ENCODE measurements at places on chromosomes 2 and 18.

DNA sequence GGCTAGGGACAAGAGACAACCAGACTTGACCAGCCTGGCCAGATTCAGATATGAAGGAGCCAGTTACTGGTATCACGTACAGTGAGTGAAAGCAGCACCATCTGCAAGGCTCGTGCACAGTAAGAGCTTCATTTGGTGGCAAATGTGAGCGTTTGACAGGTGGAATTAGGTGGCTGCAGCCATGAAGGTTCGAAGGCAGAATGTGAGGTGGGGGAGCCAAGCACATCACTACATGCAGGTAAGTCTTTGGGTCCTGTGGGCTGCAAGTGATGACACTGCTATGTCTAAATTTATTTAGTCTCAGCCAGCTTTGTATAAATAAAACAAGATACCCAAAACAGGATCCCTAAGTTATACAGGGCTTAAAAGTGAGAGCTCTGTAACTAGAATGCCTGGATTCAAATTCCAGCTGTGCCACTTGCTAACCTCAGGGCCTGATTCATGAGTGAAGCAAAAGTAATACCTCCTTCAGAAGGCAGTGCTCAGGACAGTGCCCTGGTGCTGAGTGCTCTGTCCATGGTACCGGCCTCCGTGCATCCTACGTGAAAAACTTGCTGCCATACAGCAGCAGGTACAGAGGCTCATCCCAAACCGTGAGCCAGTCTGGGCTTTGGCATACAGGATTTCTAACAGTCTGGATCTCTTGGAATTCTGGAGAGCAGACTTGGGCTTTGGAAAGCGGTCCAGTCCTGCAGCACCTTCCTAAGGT lies 18.6 kb downstream of the DDX18 start:
- DNase-seq: peak; percentile 74

- peak; percentile 75 for DNase-seq
These were observed 2.1 kb upstream of the TRIB2 start for GRCh38 chr2:12714391-12715221.

DNA sequence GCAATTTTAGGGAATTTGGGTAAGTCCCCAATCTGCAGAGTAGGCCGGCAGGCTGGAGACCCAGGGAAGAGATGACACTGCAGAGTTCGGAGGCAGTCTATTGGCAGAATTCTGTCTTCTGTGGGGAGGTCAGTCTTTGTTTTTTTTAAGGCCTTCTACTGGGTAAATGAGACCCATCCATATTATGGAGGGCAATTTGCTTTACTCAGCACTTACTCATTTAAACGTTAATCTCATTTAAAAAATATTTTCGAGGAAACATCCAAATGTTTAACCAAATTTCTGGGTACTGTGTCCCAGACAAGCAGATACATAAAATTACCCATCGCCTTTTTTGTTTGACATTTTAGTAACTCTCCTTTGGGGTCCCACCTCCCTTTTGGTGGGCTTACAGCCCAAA lies 139.5 kb downstream of the IRS1 start:
- DNase-seq: no peak

DNA sequence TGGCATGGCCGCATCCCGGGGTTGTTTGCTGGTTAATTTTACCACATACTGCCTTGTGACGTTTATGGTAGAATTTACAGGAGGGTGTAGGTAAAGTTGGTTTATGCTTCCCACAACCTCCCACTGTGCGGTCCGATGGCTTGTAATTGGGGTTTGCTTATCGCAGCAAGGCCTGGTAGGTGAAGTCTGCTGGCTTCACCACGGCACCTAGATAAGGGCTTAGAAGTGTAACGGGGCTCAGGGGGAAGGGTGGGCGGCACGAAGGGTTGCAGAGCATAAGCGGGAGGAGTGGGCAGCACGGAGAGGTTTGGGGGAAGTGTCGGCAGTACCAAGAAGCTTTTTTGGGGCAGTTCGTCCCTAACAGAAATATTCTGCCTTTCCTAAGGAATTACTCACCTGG lies 39.0 kb upstream of the TMEM131 start:
- DNase-seq: no peak

- peak; percentile 23 for DNase-seq
These were observed 14.7 kb downstream of the RRM2 start for GRCh38 chr2:10137053-10137843.

DNA sequence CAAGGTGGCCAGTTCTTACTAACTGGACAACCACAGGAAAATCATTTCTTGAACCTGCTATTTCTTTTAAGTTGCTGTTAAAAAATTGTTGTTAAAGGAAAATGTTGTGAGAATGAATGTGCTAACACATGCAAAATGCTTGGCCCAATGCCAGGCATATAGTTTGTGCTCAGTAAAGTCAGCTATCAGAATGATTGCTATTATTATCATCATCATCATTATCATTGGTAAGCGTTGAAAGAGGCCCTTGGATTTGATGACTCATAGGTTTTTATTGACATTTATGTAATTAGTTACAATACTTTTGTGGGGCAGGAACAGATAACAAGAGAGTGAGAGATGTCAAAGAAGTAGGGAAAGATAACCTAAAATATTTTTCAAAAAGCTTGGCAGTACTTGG lies 394.2 kb upstream of the ZEB2 start:
- DNase-seq: no peak

- DNase-seq: no peak
These were observed 207.1 kb downstream of the KCNS3 start for GRCh38 chr2:18085593-18085992.

DNA sequence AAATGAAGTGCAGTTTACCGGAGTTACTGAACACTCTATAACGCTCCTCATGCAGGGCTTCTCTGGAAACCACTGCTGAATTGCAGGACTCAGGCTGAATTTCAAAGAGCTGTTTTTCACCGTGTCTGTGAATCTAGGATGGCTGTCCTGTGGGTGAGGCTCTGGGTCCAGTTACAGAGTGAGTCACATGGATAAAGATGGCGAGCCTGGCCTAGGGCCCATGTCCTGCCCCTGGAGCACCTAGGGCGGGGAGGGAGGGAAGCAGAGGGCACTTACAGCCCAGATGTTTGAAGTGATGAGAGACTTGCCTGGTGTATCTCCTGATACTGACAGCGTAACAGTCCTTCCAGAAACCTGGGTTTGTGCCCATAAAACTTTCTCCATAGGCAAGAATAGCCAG lies 583.0 kb downstream of the IRS1 start:
- no peak for DNase-seq

Data from GM23248 (cell line).